ENCODE measurements at places on chromosomes 5 and 9. TPM values are rescaled to one million over a fixed set of nuclear protein-coding genes. Genes with fewer than 3 reads are reported as not detected.

Gene DEPDC1B
- 1.2 TPM for total RNA-seq

Gene ANKRD34B
- not detected for total RNA-seq

Gene ARSI
- 2.1 TPM for total RNA-seq

Gene RNF180
- total RNA-seq, result 3.4 TPM

- DNase-seq, result no peak
Measured at GRCh38 chr5:104421431-104421830, 858.8 kb upstream of the NUDT12 start.

DNA sequence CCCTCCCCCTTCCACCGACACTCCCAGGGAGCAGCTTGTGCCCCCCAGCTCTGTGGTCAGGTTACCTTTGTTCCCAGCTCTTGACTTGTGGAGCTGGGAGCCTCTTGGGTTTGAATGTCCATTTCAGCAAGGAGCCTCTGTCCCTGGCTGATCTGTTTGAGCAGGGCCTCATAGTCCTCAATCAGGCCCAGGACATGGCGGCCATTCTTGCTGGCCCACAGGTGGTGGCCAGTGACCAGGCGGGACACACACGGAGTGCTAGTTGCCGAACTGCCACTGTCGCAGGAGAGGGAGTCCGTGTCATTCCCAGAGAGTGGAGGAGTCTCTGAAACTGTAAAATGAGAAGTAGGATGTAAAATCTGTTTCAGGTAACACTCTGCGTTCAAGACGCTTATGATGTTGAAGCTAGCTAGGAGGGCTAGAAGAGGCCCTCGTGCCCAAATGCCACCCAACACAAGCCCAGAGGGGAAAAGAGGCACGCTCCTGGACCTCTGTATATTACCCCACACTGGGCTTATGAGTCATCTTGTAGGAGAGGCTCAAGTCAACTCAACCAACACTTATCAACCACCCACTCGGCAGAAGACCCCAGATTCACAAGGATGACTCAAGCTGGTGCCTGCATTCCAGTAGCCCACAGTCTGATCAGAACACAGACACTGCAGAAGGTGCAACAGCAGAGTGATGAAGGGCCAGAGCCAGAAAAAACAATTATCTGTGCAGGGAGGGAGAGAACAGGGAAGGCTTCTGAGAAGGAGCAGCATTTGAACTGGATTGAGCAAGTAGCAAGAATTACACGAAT, 177.0 kb downstream of the CDK5RAP2 start:
- peak; percentile 87 for DNase-seq

- DNase-seq, result no peak
Measured at GRCh38 chr5:42940853-42941252, 99.3 kb downstream of the ANXA2R start.

DNA sequence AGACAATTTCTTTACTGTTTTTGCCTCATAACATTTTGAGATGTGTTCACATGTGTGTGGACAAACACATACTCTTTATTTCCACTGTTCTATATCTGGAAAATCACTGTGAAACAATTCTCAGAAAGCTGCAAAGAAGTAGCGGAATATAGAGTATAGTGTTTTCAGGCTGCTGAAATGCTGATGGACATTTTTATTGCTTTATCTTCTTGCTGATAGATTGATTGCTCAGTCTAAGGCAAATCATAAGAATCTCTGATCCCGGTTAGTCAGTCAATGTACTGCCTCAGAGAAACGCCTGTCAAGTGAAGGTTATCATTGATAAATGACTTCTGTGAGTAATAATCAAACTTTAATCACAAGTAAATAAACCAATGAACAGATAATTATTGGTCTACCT, 364.9 kb upstream of the CTNND2 start:
- DNase-seq, result no peak

DNA sequence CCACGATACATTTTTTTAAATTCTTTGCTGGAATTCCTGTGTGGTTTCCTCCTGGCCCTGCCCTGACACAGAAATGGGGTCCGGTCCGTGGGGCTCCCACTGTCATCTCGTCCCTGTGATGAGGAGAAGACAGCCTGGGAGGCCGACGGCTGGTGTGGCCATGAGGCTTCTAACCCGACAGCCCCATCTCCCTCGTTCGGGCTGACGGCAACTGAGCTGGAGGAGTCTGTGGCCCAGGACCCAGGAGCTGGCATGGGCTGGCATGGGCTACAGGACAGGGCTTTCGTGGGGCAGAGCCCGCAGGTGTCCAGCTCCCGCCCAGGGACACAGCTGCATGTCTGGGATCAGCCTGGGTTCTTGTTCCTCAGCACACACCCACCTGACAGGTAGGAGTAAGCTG, 13.8 kb downstream of the LCN9 start:
- DNase-seq, result no peak

DNA sequence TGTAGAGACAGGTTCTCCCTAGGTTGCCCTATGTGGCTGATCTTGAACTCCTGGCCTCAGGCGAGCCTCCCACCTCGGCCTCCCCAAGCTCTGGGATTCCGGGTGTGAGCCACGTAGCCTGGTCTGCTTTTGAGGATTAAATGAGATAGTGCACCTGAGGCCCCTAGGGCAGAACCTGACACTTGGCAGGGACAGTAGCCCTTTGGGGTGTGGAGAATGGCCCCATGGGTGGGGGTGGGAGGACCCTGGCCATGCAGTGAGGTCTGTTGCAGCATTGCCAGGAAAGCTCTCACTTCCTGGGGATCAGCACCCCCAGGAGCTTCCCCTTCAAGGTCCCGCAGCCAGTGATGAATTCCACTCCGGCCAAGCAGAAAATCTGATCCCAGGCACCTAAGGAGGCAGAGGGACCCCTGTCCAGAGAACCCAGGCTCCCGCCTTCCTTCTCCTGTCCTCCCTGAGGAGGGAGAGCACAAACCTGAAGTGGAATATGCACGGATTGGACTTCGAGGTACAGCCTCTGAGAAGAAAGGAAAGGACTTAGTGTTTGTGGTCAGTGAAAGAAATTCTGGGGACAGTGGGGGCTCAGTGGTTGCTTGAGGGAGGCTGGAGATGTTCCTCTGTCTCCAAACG, 73.9 kb upstream of the UNC5A start:
- DNase-seq, result no peak

DNA sequence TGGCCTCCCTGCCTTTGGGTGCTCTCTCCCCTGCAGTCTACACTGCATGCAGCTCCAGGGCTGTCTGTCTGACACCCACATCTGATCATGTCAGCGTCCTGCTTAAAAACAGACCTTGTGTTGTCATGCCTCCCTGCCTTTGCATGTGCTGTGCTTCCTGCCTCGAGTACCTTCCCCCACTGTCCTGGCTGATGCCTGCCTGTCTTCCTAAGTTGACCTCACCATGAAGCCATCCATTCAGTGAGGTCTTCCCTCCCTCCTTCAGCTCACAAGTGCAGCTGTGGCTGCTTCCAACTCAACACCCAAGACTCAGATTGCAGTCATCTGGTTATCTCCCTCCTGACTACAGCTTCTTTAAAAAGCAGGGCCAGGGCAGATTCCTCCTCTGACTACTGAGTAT, 5.5 kb downstream of the ANGPTL2 start:
- no peak for DNase-seq

- no peak for DNase-seq
Measured at GRCh38 chr5:28249771-28250415, 1211.5 kb upstream of the CDH9 start.

DNA sequence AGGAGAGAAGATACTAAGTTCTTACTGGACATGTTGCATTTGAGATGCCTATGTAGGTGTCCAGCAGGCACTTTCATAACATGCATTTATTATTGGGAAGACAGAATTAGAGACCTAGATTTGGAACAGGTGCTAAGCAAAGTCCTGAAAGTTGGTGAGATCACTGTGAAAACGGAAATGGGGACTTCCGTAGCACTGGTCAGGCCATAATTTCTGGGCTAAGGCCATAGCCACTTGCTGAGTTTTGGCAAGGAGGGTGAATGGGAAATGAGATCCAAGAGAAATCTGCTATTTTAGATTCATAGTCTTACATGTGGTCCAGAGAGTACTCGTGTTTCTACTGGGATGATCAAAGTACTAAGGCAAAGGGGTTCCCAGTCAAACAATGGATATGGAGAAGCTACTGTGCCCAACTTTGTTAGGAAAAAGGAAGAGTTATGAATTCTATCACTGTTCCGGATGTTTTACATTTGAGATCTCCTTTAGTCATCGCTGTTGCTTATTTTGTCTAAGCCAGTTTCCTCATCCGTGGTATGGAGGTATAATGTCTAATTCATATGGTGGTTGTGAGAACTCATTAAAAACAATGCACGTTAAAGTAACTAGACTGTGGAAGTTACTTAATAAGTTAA, 33.4 kb downstream of the TEK start:
- no peak for DNase-seq

DNA sequence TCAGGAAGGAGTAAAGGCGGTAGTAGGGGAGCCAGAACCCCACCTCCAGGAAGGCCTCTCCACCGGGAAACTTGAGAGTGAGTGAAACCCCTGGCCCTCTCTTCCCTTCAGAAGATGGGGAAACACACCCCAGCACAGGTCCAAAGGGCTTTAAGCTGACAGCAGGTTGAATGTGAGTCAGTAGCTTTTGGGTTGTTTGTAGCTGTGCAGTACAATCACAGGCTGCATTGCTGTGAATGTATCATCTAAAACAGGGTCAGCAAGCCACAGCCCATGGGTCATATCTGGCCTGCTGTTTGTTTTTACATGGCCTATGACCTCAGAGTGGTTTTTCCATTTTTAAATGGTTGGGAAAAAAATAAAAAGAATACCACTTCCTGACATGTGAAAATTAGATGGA, 10.0 kb downstream of the OTULINL start:
- no peak for DNase-seq
